Mesenteric fat pad (tissue), 1 donor: ENCODE measurements at places on chromosomes 12 and 14.

DNA sequence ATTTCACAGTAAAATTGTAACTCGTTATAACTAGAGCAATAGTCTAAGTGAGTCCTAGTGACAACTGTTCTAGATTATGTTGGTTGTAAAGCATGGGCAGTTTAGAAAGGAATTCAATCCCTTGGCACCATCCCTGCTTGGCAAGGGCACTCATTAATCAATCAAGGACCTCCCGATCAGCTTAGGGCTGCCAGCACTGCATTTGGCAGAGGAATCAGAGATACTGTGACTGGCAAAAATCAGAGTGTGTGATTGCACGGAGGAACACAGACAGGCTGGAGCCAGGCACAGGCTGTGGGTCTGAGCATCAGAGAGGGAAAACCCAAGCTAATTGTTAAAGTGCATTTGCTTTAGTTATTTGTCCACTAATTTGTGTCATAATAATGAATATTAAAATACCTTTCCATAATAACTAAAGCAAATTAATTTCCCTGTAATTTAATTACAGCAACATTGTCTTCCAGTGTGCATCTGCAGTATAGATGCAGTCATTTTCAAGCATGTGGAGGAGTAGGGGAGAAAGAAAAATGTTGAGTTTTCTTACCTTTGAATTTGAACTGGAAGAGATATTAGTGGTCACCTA is 3.2 kb upstream of the EGLN3 start:
- no peak for DNase-seq

GRCh38 chr12:93115198-93115601 is 186.1 kb upstream of the EEA1 start:
- DNase-seq, result no peak

- no peak for DNase-seq
These were observed 3.3 kb upstream of the HAL start for GRCh38 chr12:95999484-95999883.

DNA sequence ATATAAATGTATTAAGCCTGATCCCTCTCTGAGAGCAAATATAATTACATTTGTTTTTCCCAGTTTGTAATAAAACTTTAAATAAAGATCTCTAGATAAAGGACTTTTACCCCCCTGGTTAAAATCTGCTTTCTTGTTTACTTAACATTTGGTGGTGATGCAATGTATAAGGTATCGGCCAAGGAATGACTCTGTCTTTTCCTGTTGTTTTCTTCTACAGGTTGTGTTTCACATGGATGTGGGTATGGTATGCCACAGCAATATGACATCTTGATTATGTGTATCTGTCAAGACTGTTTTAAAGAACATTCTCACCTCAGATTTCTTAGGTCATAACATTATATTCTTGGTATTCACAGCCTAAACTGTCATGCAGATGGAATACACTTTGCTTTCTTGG is 210.6 kb upstream of the NOVA1 start:
- no peak for DNase-seq

- no peak for DNase-seq
These were observed 251.8 kb downstream of the APAF1 start for GRCh38 chr12:98896938-98897337.

DNA sequence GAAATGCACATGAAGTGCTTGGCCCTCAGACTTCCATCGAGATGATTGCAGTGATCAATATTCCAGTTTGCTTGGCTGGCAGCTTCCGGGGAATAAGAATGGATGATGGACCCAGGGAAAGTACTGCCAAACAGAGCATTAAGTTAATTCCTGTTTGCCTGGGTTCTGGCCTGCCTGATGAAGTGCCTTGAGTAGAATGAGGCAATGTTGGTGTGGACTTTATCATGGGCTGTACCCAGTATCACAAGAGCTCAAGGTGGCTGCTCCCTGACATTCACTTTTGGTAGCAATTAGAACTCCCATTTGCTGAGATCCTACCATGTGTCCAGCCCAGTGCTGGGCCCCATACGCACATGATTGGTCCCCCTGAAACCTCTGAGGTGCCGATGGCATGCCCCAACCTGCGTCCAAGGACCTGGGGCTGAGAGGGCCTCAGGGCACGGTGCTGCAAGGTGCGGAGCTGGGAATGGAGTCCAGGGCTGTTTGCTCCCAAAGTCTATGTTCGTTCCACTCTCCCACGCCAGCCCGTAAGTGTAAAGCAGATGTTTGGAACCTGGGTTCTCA is 80.7 kb downstream of the SLC25A47 start:
- DNase-seq, result peak; percentile 41

GRCh38 chr12:2195085-2195484 is 142.3 kb downstream of the CACNA1C start:
- peak; percentile 45 for DNase-seq

- DNase-seq, result no peak
These were observed 20.1 kb downstream of the PLEKHG7 start for GRCh38 chr12:92722897-92723296.

DNA sequence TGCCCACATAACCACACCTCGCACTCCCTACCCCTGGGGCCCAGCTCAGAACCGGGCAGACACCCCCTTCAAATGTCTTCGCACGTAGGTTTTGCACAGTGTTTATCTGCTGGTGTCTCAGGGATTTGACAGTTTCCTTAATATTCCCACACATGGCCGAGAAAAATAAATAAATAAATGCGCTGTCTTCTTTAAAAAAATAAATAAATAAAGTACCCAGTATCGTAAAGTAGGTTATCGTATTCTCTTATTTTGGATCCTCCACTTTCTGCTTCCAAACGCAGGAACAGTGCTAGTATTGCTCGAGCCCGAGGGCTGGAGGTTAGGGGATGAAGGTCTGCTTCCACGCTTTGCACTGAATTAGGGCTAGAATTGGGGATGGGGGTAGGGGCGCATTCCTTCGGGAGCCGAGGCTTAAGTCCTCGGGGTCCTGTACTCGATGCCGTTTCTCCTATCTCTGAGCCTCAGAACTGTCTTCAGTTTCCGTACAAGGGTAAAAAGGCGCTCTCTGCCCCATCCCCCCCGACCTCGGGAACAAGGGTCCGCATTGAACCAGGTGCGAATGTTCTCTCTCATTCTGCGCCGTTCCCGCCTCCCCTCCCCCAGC is 710 bp upstream of the FOS start:
- DNase-seq, result no peak
